Muscle of leg (tissue), 16 donors: ENCODE measurements at places on chromosomes 5 and 9.

DNA sequence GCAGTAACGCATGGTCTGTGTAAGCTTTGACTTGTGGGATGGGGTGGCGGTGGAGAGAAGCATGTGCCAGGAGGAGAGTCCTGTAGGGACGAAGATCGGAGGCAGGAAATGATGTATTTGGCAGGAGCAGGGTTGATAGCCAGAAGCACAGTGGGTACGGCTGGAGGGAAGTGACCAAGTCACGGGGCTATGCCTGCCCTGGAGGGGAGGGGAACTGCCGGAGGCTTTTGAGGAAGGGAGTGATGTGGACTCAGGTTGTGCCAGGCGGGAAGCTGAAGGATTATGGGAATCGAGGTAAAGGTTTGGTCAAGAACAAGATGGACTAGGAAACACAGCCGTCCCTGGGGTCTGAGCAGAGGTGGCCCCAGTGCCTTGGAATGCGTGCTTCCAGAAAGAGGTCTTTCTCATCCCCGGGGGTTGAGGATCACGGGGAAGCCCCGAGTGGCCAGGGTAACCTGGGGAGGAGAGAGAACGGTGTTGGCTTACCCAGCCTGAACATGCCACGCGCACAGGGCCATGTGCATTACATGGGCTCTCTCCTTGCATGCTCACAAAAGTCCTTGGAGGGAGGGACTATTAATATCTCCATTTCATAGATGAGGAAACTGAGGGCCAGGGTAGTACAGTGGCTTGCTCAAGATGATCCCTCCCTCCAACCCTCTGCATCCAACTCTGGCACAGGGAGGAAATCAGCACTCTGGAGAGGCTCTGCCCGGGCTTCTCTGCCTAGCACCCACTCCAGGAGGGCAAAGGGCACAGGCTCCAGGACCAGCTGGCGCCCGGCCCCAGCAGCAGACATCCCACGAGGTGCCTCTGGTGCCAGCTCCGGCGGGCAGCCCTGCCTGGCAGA, 253.8 kb downstream of the PBX3 start:
- DNase-seq: no peak

DNA sequence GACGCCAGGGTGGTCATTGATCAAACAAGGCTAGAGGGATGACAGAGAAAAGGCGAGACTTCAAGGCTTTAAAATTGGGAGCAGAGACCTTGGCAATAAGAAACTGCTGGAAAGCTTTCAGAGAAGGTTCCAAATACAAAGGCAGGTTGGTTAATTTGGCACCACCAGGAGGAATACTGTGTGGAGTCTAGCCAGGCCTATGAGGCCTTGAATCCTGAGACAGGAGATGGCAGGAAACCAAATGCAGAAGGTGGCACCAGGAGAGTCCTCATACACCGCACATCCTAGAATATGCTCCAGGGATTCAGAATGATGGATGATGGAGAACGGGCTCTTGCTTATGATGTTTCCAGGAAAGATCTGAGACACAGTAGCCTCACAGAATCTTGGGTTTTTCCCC, 90.0 kb downstream of the MCTP1 start:
- DNase-seq: no peak

GRCh38 chr9:97529363-97530076, 28.1 kb downstream of the TMOD1 start:
- peak; percentile 10 for DNase-seq

GRCh38 chr5:115490596-115490995, 54.0 kb downstream of the FEM1C start:
- no peak for DNase-seq

GRCh38 chr5:61423487-61424145, 91.6 kb downstream of the ZSWIM6 start:
- DNase-seq: peak; percentile 27

DNA sequence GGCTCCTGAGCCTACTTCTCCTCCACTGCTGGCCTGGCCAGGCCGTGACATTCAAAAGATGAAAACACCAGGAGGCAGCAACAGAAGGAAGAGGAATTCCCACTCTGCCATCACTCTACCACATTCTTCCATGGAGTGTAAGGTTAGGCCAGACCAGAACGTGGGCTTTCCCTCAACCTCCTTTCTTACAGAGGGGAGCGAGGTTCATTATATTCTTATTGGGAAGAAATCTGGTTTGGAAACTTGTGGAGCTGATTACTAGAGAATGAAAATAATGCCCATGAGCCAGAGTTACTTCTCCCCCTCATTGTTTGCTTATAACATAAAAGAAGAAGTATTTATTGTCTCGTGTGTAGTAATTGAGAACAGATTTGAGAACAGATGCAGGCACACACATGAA, 136.3 kb upstream of the BASP1 start:
- peak; percentile 51 for DNase-seq
